ENCODE measurements at places on chromosomes 3 and 15. TPM values are rescaled to one million over a fixed set of nuclear protein-coding genes. Genes with fewer than 3 reads are reported as not detected.

DNA sequence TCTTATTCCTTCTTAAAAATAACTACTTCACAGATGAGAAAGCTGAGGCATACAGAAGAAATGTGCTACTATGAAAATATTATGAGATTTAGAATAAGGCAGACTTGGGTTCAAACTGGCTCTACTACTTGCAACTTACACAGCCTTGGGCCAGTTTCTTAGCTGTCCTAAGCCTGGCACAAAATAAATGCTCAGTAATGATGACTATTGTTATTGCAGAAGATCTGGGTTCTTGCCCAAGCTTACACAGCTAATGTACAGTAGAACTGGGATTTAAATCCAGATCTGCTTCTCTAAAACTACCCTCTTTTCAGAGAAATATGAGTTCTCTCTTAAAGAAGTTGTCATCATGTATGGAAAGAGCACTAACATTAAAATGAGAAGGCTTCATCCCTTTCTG, 228.2 kb upstream of the TPRG1 start:
- DNase-seq = no peak

DNA sequence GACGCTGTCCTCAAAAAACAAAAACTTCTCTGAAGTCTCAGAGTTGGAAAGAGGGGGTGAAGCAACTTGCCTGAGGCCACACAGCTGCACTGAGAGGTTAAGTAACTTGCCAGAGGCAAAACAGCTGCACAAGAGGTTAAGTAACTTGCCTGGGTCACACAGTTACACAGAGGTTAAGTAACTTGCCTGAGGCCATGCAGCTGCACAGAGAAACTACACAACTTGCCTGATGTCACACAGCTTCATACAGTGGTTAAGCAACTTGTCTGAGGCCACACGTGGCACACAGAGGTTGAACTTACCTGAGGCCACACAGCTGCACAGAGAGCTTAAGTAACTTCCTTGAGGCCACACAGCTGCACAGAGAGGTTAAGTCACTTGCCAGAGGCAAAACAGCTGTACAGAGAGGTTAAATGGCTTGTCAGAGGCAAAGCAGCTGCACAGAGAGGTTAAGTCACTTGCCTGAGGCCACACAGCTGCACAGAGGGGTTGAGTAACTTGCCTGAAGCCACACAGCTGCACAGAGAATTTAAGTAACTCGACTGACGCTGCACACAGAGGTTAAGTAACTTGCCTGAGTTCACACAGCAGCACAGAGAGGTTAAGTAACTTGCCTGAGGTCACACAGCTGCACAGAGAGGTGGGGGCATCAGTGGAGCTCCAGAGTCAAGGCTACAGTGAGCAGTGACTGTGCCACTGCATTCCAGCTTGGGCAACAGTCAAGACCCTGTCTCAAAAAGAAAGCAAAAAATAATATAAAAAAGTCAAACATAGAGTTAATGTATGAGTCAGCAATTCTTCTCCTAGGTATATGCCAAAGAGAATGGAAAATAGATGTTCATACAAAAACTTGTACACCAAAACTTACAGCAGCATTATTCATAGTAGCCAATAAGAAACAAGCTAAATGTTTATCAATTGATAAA, 12.0 kb upstream of the ACAD9 start:
- peak; percentile 71 for DNase-seq

DNA sequence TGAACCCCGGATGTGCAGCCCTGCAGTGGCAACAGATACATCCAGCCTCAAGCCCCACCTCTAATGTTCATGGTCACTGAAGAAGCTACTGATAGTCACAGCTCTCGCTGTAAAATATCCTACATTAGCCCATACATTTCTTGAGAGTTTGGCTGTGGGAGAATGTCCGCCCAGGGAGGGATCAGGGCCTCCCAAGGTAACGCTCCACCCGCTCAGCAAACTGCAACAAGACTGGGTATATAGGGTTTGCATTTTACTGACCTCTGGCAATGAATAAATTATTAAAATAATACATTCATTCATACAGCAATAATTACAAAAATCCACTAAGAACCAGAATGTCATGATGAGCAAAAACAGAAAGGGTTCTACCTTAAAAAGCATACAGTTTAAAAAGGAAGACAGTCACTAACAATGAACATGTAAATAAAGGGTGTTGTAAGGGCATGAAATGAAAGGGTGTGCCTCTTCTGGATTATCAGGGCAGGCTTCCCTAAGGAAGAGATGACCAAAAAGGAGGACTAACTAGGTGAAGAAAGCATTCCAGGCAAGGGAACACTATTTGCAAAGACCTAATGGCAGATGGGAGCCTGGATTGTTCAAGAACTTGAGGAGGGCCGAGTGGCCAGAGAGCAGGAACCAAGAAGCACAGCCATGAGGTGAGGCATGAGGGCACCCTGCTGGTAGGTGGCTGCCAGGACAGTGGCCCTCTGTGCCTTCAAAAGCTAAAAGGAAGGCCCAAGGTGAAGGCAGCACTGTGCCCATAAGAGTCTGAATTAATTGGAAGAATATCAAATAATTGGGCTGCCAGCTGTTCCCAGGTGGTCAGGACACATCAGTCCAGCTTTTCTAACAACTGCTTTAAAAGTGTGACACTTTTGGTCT, 28.1 kb upstream of the CTDSPL start:
- DNase-seq = no peak

DNA sequence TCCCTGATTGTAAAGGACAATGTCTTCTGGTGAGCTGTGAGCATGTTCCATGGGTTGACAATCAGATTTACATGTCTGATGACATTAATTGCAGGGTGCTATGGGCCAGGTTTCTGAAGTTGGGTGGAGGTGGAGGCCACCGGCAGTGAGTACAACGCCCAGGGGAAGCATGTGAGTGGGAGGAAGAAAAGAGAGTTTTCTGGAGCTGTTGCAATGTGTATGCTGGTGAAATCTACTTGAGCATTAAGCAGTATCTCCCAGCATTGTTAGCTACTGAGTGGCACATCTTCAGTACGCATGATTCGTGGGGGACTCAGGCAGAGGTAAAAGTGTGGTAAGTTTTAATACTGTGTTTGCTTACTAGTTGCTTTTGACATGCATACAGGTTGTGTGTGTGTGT, 26.6 kb downstream of the TMEM45A start:
- peak; percentile 51 for DNase-seq

Gene GCNT3
- total RNA-seq = under 0.01 TPM

DNA sequence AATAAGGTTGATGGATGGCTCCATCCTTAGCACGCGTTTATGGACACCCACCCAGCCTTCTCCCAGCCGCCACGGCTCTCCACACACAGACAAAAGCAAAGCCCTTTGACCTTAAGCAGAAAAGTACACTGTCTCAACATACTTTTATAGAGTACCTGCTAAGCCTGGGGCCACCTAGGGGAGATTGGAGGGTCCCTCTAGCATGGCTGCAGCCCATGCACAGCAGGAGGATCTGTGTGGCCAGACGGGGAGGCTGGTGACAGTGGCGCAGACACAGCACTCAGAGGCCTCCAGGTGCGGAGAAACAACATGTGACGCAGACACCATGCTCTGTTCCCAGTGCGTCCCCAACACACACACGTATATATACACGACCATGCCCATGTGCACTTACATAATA, 174.9 kb downstream of the XXYLT1 start:
- DNase-seq = no peak

DNA sequence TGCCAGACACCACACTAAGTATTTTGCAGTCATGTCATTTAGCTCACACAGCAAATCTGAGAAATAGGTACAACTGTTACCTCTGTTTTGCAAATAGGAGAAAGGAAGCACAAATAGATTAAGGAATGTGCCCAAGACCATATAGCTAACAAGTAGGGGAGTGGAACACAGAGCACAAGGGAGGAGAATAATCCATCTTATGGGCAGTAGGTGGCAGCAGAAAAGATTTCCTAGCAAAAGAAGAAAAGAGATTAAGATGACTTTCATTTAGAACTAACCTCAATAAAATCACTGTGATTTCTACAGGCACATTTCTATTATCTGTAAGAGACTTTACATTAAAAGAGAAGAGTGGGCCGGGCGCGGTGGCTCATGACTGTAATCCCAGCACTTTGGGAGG, 49.1 kb downstream of the NR1I2 start:
- DNase-seq = no peak

Gene C3orf18
- 9.1 TPM for total RNA-seq

Data from fibroblast of villous mesenchyme (primary cell).